ENCODE measurements at places on chromosomes 4 and X.
A peak's percentile ranks its signal among the peaks of the same experiment; 100 is the strongest.

DNA sequence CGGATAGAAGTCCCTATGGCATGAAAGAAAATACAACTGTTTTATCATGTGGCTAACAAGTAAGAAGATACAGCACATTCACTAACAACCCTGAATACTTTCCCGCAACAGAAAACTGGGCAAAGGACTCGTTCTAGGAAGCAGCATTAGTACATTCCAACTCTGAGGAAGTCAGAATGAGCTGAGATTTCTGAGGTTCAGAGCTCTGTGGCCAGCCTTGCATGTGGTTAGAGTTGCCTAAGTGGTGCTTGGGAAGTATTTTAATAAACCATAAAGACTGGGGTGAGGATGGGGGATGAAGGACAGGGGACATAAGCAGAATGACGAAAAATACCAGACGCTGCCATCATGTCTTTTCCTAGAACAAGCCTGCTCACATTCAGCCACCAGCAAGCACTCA is 82.2 kb downstream of the EFHC2 start:
- no peak for DNase-seq

- DNase-seq = no peak
Observed at GRCh38 chr4:138611721-138612120, 369.6 kb upstream of the SLC7A11 start.

DNA sequence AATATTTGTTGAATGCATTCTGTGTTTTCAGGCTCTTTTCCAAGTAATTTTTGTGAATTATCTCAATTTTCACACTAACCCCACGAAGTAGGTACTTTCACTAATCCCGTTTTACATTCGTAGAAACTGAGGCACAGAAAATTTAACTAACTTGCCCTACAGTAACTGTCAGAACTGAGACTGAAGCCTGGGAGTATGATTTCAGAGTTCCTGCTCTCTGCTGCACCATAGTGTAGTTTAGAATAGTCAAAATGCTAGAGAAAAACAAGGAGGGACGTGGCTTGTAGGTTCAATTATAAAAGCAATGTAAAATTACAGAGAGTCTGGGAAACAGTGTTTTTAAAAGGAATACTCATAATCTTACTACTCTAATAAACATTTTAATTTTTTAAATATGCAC is 2.2 kb downstream of the CLCN3 start:
- DNase-seq = no peak

GRCh38 chr4:148452970-148453369 is 10.8 kb upstream of the NR3C2 start:
- no peak for DNase-seq

GRCh38 chrX:148915474-148915873 is 415.1 kb downstream of the AFF2 start:
- DNase-seq = no peak

DNA sequence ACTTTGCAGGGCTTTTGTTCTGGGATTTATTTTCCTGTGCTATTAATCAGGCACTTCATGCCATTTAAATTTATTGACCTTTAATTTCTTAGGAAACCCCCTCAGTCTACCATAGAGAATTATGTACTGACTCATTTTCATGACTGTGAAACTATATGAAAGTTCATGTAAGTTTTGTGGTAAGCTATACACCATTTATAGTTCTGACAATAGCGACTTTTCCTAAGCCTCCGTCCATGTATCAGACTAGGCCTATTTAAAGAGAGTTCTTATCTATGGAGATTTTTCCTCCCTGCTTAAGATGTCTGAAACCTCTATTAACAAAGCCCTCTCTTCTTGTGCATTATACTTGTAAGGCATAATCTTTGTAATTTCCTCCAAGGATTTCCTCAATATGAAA is 111.6 kb downstream of the AFF2 start:
- no peak for DNase-seq

GRCh38 chr4:5079581-5079980 is 28.3 kb downstream of the STK32B start:
- no peak for DNase-seq

GRCh38 chrX:100623001-100623400 is 13.6 kb downstream of the TSPAN6 start:
- no peak for DNase-seq

DNA sequence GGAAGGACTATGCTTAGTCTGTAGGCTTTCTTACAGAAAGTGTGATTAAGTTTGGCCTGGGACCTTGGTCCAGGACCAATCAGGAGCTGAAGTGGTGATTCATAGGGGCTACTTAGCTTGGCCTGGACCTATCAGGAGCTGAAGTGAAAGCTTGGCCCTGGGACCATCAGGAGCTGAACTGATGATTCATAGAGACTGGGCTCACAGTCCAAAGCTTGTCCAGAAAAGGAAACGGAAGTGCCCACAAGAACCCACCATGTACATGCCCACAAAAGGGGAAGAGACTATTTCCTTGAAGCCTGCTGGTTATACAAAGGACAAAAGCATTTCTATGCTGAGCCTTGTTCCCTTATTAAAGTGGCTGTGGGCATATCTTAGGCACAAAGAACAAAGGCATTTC is 12.6 kb downstream of the TENT5D start:
- DNase-seq = no peak

DNA sequence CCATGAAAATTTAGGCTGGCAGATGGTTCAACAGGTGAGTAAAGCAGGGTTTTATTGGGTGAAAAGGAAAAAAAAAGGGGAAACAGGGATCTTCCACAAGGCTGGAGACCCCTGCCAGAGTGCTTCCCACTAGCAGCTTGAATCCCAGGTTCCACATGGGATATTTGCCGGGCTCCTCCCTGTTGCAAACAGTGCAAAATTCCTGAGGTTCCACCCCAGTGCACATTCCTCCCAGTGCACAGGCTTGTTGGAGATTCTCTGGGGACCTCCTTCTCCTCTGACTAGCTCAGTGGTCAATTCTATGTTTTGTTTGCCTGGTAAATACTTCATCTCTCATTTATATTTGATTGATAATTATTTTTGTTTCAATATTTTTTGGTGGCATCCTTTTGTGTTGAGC is 66.4 kb upstream of the UGT2B15 start:
- DNase-seq = no peak

GRCh38 chr4:57719456-57719855 is 609.3 kb upstream of the IGFBP7 start:
- DNase-seq = no peak

- DNase-seq = peak; percentile 6
Observed at GRCh38 chrX:153438532-153438931, 7.3 kb downstream of the TREX2 start.

DNA sequence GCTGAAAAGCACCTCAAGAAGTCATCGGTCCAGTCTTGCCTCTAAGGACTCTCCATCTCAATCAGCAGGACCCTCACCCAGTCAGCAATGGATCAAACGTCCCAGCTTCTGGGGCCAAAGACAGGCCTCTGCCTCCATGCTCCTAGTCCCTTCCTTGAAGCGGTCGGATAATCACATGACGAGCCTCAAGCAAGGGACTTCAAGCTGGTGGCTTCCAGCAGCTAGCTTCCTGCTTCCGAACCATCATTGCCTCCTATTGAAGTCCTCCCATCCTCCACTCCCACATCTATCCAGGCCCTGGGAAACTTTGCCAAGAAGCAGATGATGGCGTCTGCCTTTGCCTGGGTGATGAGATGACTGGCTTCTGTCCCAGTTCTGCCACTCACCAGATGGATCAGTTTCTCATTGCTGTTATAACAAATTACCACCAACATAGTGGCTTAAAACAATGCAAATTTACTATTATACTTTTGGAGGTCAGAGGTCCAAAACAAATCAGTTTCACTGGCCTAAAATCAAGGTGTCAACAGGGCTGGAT is 135.2 kb upstream of the MAMLD1 start:
- DNase-seq = no peak

DNA sequence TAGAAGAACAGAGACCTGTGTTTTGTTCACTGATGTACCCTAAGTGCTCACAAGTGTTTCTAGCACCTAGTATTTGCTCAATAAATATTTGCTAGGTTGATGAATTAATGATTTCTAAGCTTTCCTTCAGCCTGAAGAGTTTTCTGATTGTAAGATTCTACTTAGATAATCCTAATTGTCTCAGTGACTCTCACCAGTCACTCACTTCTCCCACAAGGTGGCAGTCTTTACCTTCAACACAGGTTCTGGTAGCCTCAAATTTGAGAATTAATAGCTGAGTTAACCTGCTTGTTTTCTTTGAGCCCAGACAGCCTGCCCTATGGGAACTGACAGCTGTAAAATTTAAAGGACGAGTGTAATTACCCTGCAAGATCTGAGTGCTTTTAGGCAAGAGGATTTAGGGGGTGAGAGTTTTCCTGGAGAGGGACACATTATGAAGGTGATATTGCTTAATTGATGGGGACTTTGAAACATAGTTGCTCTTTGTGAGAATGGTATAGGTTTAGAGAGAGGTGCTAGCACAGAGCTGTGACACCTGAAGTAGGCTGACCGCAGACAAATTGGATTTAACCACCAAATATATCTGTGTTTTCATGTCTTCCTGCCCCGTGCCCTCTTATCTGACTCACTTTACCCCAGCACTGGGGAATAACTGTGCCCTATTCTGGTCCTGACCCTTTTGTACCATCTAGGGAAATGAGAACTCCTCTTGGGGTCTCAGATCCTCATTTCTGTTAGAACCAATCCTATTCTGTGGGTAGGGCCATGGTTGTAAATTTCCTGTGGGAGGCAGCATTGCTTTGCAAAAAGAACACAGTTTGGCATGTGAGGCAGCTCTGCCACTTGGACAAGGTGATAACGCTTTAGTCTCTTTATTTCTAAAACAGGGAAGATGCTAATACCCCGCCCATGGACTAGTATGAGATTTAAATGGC is 27.7 kb downstream of the CD38 start:
- peak; percentile 89 for DNase-seq

DNA sequence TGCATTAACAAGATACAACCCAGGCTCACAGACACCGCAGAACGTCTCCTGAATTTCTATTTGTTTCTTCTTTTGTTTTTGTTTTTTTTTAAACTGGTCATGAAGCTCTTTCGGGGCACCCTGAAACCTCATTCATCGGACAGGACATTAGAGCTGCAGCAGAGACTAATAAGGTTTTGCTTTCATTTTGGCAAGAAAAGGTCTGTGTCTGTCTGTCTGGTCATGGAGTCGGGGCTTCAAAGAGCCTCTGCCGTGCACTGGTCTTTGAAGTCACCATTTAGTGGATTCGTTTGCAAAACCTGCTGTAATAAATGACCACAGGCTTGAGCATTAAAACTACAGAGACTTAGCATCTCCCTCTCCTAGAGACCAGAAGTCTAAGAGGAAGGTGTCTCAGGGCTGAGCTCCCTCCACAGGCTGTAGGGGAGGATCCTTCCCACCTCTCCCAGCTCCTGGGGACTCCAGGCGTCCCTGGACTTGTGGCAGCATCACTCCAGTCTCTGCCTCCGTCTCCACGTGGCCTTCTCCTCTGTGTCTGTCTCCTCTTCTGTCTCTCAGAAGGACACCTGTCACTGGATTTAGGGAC is 247.5 kb downstream of the CRLF2 start:
- DNase-seq = no peak

DNA sequence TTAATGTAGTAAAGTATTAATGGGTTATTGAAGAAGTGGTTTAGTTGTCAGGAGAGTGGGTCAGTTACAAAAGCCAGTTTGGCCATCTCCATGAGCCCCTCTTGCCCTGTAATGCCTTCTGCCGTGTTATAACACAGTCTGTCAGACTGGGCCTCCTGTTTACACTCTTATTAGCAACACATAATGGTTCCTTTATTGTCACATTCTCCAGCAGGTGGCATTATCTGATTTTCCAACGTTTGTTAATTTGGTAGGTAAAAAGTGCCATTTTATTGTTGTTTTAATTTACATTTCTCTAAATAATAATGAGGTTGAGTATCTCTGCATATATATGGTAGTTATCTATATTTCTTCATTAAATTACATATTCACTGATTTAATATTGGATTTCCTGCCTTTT is 560.8 kb downstream of the FGF13 start:
- DNase-seq = no peak

DNA sequence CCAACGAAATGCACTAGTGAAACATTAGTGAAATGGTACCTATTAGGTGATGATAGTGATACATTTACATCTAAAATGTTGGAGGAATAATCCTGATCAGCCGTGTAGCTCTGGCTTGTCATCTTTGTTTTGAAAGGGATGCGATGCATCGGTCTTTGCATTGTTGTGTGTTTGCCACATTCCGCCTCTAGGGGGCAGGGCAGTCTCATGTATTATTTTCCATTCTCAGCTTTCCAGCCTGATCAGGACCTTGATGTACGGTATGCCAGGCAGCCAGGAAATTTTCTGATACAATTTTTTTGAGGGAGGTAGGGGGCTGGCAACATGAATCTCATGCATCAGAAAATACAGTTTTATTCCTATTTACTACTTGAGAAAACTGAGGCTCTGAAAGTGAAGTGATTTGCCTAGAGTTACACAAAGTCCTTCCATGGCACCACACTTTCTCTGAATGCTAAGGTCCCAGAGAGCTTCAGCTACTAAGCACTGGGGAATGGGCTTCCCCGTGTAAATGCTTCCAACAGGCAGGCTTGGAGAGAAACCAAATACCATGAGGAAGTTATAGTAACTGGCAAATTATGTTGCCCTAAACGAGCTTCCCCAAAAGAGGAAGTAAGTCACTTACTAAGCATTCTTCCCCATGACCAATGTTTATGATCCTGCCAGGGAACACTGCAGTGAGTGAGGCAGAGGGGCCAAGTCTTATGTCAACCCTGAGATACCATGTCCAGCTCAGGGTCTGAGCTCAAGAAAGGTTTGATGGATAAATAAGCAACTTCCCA is 31.8 kb upstream of the IQSEC2 start:
- no peak for DNase-seq

All from NCI-H524 (cell line).